Mesendoderm (in vitro differentiated cells): ENCODE measurements at places on chromosomes 4 and X.

DNA sequence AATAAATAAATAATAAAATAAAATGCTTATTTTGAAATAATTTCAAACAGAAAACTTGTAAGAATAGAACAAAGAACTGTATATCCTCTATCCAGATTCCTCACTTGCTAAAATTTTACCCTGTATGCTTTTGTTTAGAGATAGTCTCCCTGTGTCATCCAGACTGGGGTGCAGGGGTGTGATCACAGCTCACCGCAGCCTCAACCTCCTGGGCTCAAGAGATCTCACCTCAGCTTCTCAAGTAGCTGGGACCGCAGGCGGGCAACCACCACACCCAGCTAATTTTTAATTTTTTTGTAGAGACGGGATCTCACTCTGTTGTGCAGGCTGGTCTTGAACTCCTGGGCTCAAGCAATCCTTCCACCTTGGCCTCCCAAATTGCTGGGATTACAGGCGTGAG, 17.5 kb upstream of the ARAF start:
- H3K27me3 ChIP-seq = no peaks in the 10 kb centered on the region
- DNase-seq = no peak
- H3K4me1 ChIP-seq = no peaks in the 10 kb centered on the region

- peak; percentile 79 for DNase-seq
- H3K27me3 ChIP-seq = no peaks in the 10 kb centered on the region
- H3K27ac ChIP-seq = no peak overlapping the region
- H3K36me3 ChIP-seq = no peaks in the 10 kb centered on the region
Measured at GRCh38 chr4:116702949-116703348, 382.4 kb downstream of the TRAM1L1 start.

GRCh38 chrX:23699636-23700194, 32.4 kb downstream of the PRDX4 start:
- H3K27me3 ChIP-seq = no peaks in the 10 kb centered on the region
- DNase-seq = peak; percentile 33
- H3K36me3 ChIP-seq = no peaks in the 10 kb centered on the region

DNA sequence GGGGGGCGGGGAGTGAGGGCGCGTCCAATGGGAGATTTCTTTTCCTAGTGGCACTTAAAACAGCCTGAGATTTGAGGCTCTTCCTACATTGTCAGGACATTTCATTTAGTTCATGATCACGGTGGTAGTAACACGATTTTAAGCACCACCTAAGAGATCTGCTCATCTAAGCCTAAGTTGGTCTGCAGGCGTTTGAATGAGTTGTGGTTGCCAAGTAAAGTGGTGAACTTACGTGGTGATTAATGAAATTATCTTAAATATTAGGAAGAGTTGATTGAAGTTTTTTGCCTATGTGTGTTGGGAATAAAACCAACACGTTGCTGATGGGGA, 1.1 kb downstream of the HTT start:
- DNase-seq = no peak
- H3K36me3 ChIP-seq = no peaks in the 10 kb centered on the region
- H3K4me1 ChIP-seq = peaks cover 2% of the 10 kb centered on the region
- no peaks in the 10 kb centered on the region for H3K27me3 ChIP-seq
- peak overlapping the region; percentile 59 for H3K4me3 ChIP-seq

- no peaks in the 10 kb centered on the region for H3K36me3 ChIP-seq
- DNase-seq = no peak
- no peak overlapping the region for H3K4me3 ChIP-seq
- H3K27me3 ChIP-seq = no peaks in the 10 kb centered on the region
- H3K27ac ChIP-seq = no peak overlapping the region
Measured at GRCh38 chrX:34404386-34405070, 252.6 kb downstream of the TMEM47 start.

DNA sequence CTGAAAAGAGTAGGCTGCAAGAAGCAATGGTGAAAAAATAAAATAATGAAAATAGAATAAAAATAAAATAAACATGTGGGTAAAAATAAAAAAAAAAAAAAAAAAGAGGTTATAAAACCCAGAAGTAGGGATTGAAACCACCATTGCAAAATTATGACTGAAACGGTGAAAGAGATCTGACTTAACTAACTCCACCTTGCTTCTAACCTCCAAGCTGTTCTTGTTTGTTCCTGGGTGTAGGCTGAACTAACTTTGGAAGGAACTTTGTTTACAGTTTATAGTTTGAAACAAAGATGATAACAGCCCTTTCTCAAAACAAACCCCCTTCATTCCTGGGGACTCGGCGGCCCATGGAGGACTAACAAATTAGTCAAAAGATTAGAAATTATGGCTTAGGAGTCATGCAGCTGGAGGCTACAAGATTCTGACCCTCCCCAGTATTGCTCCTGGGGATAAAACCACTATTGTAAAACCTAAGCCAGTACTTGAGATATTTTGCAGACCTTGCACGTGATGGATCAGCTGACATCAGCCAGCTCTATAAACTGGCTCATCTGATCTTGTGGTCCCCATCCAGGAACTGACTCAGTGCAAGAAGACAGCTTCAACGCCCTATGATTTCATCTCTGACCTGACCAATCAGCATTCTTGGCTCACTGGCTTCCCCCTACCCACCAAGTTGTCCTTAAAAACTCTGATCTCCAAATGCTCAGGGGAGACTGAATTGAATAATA, 30.4 kb downstream of the DDX60L start:
- H3K27ac ChIP-seq = no peak overlapping the region
- no peak overlapping the region for H3K4me3 ChIP-seq
- no peaks in the 10 kb centered on the region for H3K36me3 ChIP-seq
- H3K4me1 ChIP-seq = no peaks in the 10 kb centered on the region
- H3K27me3 ChIP-seq = no peaks in the 10 kb centered on the region

DNA sequence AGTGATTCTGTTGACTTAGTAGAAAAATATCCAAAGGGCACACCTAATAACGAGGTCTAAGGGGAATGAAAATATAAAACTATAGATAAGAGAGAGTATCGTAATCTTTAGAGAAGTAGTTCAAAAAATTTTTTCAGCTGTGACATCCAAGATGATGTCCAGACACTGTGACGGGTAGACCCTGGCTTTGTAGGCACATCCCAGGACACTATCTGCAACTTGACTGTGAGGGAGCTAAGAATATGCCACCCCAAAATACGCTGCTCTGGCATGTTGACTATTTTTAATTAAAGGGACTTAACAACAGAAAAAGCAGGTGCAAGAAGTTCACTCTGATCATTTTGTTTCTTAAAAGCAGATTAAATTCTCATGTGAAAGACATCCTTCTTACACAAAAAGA, 89.5 kb downstream of the CLCN4 start:
- H3K4me1 ChIP-seq = no peaks in the 10 kb centered on the region
- no peak for DNase-seq
- no peaks in the 10 kb centered on the region for H3K36me3 ChIP-seq
- no peak overlapping the region for H3K27ac ChIP-seq
- no peaks in the 10 kb centered on the region for H3K27me3 ChIP-seq

- H3K4me1 ChIP-seq = no peaks in the 10 kb centered on the region
- no peaks in the 10 kb centered on the region for H3K36me3 ChIP-seq
- DNase-seq = no peak
- H3K4me3 ChIP-seq = no peak overlapping the region
- H3K27me3 ChIP-seq = no peaks in the 10 kb centered on the region
Measured at GRCh38 chrX:41047878-41048534, 37.2 kb upstream of the USP9X start.

DNA sequence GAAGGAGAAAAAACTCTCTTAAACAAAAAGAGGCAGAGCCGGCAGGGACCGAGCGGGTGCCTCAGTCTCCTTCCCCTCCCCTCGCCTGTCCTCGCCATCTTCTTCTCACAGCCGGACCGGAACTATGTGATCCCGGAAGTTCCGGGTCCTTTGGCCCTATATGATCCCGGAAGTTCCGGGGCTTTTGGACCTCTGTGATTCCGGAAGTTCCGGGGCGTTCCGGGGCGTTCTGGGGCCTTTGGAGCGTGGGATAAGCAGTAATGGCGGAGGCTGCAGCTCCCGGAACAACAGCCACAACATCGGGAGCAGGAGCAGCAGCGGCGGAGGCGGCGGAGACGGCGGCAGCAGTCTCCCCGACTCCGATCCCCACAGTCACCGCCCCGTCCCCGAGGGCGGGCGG, 98.9 kb upstream of the MED14 start:
- H3K36me3 ChIP-seq = no peaks in the 10 kb centered on the region
- no peak overlapping the region for H3K4me3 ChIP-seq
- no peaks in the 10 kb centered on the region for H3K27me3 ChIP-seq
- no peak overlapping the region for H3K27ac ChIP-seq
- DNase-seq = no peak
- no peaks in the 10 kb centered on the region for H3K4me1 ChIP-seq

- no peaks in the 10 kb centered on the region for H3K4me1 ChIP-seq
- DNase-seq = no peak
- H3K4me3 ChIP-seq = no peak overlapping the region
- H3K36me3 ChIP-seq = no peaks in the 10 kb centered on the region
- no peaks in the 10 kb centered on the region for H3K27me3 ChIP-seq
Measured at GRCh38 chr4:99847362-99847976, 30.8 kb downstream of the DAPP1 start.
